CD8-positive, alpha-beta memory T cell (primary cell): ENCODE measurements at places on chromosomes 5 and 9. TPM values are rescaled to one million over a fixed set of nuclear protein-coding genes. Genes with fewer than 3 reads are reported as not detected.

- no peak overlapping the region for H3K27ac ChIP-seq
- peaks cover 3% of the 10 kb centered on the region for H3K36me3 ChIP-seq
- no peak for DNase-seq
- no peaks in the 10 kb centered on the region for H3K27me3 ChIP-seq
- no peaks in the 10 kb centered on the region for H3K4me1 ChIP-seq
- no peak overlapping the region for H3K4me3 ChIP-seq
Observed at GRCh38 chr9:79651251-79651795, 79.6 kb downstream of the TLE4 start.

- H3K4me1 ChIP-seq = peaks cover 10% of the 10 kb centered on the region
- no peaks in the 10 kb centered on the region for H3K36me3 ChIP-seq
- no peak for DNase-seq
- no peak overlapping the region for H3K27ac ChIP-seq
- H3K27me3 ChIP-seq = no peaks in the 10 kb centered on the region
Observed at GRCh38 chr5:40428126-40428525, 251.6 kb upstream of the PTGER4 start.

- no peak overlapping the region for H3K4me3 ChIP-seq
- no peaks in the 10 kb centered on the region for H3K27me3 ChIP-seq
- no peak overlapping the region for H3K27ac ChIP-seq
- H3K4me1 ChIP-seq = no peaks in the 10 kb centered on the region
- no peak for DNase-seq
Observed at GRCh38 chr9:32401488-32401887, 17.0 kb downstream of the ACO1 start.

DNA sequence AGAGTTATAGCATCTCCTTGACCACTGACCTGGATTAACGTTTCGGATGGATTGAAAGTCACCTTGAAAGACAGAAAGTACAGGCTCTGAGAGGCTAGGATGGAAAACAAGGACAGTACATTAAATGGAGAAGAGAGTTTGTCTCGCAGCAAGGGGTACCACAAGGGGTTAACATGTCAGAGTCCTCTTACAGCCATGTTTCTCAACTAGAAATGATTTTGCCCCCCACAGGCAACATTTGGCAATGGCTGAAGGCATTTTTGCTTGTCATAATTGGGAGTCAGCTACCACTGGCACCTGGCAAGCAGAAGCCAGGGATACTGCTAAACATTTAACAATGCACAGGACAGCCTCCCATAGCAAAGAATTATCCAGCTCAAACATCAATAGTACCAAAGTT, 90.8 kb upstream of the EQTN start:
- H3K36me3 ChIP-seq = no peaks in the 10 kb centered on the region
- DNase-seq = no peak
- no peak overlapping the region for H3K27ac ChIP-seq
- H3K4me1 ChIP-seq = no peaks in the 10 kb centered on the region
- no peak overlapping the region for H3K4me3 ChIP-seq

- H3K36me3 ChIP-seq = peaks cover 3% of the 10 kb centered on the region
- H3K27me3 ChIP-seq = no peaks in the 10 kb centered on the region
- DNase-seq = no peak
- H3K4me3 ChIP-seq = no peak overlapping the region
- no peak overlapping the region for H3K27ac ChIP-seq
Observed at GRCh38 chr5:150703762-150704161, 2.9 kb upstream of the RBM22 start.

GRCh38 chr5:55096182-55096581, 6.3 kb upstream of the GZMA start:
- no peaks in the 10 kb centered on the region for H3K36me3 ChIP-seq
- peak; percentile 29 for DNase-seq
- H3K27me3 ChIP-seq = no peaks in the 10 kb centered on the region

GRCh38 chr5:19488786-19489185, 499.2 kb downstream of the CDH18 start:
- DNase-seq = no peak
- no peaks in the 10 kb centered on the region for H3K4me1 ChIP-seq
- H3K27me3 ChIP-seq = no peaks in the 10 kb centered on the region
- no peak overlapping the region for H3K4me3 ChIP-seq
- no peaks in the 10 kb centered on the region for H3K36me3 ChIP-seq
- H3K27ac ChIP-seq = no peak overlapping the region

DNA sequence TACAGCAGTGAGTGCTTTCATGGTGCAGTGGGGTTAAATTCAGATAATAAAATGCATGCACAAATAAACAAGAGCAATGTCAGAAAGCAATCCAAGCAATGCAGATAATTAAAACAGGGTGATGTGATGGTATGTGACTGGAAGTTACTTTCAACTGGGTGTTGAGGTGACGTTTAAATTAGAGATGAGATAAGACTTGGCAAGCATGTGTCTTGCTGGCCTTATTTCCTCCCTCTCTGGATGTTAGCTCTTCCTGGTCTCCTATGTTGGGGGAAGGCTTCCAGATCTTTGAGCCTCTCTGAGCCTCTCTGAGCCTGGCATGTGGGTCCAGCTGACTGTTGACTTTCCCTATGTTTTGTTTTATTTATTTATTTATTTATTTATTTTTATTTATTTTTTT, 54.4 kb downstream of the DOCK2 start:
- DNase-seq = no peak
- peaks cover 52% of the 10 kb centered on the region for H3K36me3 ChIP-seq
- H3K4me3 ChIP-seq = no peak overlapping the region
- no peaks in the 10 kb centered on the region for H3K27me3 ChIP-seq
- no peak overlapping the region for H3K27ac ChIP-seq

Gene CD14
- total RNA-seq = 3.3 TPM

Gene NFIB
- not detected for total RNA-seq

Gene ZNF189
- total RNA-seq = 9.7 TPM

Gene CTNND2
- not detected for total RNA-seq

Gene ENHO
- 0.39 TPM for total RNA-seq
